Heart right ventricle (tissue), 16 donors: ENCODE measurements at places on chromosomes 3 and 15. TPM values are rescaled to one million over a fixed set of nuclear protein-coding genes. Genes with fewer than 3 reads are reported as not detected.
A peak's percentile ranks its signal among the peaks of the same experiment; 100 is the strongest.

The GORASP1 gene
- polyA plus RNA-seq: 37.2 TPM

The SH3GL3 gene
- not detected for polyA plus RNA-seq

DNA sequence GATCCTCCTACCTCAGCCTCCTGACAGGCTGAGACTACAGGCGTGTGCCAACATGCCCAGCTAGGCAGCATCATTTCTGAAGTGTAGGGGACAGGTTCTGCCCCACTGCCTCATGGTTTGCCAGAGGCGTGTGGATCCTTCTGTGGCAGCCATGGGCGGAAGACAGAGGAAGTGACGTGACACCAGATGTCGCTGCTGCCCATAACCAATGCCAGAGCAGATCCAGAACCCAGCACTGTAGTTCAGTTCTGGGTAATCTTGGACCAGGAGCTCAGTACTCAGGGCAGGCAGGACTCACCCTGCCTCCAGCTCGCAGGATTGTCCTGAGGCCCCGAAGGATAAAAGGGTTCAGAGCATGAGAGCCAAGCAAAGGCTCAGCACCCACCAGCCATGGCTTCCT, 8.2 kb downstream of the RBPMS2 start:
- DNase-seq: no peak

DNA sequence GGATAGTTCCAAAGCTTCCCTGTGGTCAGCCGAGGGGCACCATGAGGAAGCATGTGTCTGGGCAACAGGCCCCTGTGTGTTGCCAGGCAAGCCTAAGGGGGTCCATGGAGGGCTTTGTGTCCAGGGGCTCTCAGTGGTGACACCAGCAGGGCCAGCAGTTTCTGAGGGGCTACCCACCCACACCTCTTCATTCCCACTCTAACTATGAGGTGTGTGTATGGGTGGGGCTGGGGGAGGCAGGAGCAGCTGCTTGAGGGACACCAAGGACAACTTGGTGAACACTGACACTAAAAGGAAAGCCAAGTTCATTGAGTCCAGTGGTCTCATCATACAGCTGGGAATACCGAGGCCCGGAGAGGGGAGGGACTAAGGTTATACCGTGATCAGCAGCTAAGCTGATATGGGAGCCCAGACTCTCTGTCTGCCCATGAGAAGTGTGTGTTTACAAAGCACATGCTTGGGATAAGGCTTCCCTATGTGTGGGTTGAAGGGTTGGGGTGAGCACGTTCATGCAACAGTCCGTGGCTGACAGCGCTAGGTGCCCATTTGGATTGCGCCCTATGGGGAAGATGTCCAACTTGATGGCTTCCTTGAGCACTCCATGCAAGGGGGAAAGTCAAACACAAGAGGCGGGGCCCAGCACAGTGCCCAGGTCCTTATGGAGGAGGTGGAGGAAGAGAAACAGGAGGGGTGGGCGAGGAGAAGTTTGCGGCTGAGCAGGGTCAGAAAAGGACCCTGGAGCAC, 34.8 kb upstream of the CHRNB4 start:
- no peak for DNase-seq

DNA sequence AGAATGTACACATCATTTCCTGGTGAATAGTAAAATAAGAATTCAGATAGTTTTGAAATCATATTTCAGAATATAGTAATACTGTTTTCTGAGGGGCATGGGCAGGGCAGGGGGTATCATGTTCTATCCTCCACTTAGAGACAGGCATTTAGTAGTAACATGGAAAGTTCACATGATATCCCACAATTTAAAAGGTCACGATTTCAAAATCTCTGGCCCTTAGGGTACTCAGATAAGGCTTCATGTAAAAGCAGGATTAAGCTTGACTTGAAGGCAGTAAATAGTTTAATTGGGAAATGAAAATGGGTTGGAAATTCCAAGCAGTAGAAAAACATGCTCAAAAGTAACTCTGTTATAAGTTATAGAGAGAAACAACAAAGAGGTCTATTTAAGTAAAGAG, 353.2 kb upstream of the AGTR1 start:
- DNase-seq: no peak

GRCh38 chr15:92715758-92716157, 60.2 kb upstream of the FAM174B start:
- DNase-seq: no peak

DNA sequence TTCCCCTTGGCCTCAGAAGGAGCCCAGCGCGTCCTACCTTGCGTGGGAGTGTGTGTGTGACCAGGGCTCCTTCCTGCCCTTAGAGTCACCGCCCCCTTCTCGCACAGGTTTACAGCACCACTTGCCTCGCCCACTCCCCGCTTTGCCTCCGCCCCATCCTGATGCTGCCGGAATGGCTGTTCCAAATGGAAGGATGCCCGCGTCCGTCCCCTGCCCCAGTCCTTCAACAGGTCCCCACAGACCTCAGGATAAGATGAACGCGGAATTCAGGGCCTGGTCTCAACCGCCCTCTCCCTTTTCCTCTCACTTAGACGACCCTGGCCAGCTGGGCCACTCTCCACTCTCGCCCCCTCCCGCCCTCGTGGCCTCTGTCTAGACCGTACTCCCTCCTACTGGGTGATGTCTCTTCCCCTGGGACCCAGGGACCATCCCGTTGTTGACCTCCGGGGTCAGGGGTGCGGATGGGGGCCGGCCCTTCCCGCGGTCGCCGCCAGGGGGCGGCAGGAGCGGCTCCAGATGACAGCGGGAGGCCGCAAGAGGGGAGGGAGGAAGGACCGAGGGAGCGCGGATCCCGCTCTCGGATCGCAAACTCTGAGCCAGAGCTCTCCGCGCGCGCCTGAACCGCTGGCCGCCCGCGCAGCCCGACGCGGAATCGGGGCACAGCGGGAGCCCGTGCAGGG, at the start of gene THSD4:
THSD4 (plus strand) TSS at position 585 of the 680 bp plus-strand sequence.
- peak; percentile 79 for DNase-seq
